ENCODE measurements at places on chromosomes 5 and 9.

- no peak for DNase-seq
These were observed 23.7 kb upstream of the SPZ1 start for GRCh38 chr5:80296121-80296520.

DNA sequence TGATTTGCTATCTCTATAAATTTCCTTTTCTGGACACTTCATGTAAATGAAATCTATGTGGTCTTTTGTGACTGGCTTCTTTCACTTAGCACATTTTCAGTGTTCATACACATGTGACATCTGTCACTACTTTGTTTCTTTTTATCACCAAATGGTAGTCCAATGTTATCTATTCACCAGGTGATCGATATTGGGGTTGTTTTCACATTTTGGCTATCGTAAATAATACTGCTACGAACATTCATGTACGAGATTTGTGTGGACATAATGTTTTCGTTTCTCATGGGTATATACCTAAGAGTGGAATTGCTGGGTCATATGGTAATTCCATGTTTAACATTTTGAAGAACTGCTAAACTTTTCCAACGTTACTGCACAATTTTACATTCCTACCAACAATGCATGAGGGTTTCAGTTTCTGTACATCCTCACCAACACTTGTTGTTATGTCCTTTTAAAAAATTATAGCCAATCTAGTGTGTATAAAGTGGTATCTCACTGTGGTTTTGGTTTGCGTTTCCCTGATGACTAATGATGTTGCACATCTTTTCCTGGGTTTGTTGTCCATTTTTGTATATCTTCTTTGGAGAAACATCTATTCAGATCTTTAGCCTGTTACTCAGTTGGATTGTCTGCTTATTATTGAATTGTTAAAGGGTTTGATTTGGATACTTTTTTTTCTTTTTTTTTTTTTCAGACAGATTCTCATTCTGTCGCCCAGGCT lies 263.0 kb downstream of the PDZD2 start:
- no peak for DNase-seq

DNA sequence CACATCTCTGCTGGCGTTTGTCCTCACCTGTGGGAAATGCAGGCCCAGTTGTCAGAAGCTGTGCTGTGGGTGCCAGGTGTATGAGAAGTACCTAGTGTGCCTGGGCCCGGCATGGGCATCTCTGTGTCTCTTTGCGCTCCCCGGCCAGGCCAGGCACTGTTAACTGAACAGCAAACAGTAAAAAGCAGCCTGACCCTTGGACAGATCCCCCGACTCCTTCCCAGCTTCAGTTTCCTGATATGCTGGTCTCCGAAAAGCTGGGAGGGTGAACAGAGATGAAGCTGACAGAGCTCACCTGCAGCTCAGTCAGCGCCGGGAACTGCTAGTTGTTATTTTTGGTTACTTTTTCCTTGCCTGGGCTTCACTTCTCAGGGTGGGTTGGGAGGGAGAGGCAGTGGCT lies 28.9 kb downstream of the RXRA start:
- DNase-seq: no peak

- no peak for DNase-seq
These were observed 149.7 kb upstream of the SV2C start for GRCh38 chr5:75933489-75933888.

GRCh38 chr5:174520420-174521396 lies 203.7 kb upstream of the MSX2 start:
- no peak for DNase-seq

- no peak for DNase-seq
These were observed 42.3 kb downstream of the PLGRKT start for GRCh38 chr9:5395428-5395827.

GRCh38 chr9:87711857-87712800 lies 13.8 kb upstream of the CTSL start:
- no peak for DNase-seq

DNA sequence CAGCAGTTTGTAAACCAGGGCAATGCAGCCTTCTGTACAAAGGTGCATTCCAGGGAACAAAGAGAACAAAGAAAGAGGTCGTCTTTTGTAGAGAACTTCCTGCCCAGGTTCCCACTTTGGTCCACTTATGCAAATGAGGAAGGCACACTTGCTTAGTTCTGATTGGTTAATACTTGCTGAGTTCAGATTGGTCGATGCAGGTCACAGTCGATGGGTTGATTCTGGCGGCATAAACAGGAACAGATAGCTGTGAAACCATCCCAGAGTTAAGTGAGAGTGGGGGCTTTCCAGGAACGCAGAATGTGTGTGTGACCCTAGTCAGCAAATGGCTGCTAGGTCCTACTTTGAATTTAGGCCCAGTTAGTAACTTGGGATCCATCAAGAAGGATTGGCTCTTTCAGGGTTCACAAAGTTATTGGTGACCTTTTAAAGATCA lies 1.8 kb upstream of the ADAMTS13 start:
- DNase-seq: no peak

DNA sequence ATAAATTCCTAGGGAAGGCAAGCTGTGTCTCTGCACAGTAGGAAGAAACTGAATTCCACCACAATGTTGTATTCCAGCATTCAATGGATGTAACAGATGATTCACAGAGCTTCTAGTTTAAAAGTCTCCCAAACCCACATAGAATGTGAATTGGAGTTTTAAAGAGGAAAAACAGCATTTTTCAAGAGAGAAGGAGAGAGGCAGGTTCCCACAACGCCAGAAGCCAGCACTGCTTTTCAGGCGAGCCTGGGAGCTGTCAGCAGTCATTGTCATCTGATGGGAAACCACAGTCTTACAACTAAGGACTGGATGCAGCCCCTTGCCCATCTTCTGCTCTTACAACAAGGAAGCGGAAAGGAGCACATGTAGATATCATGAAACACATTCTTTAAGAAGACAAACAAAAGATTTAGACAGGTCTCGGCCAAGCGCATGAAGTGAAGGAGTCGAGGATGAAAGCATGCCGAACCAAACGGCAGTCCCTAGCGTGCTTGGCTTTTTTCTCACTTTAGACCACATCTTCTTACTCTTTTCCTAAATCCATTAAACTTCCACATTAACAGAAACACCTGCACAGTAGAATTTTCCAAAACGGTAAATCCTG lies 638 bp downstream of the DIRAS2 start:
- no peak for DNase-seq

DNA sequence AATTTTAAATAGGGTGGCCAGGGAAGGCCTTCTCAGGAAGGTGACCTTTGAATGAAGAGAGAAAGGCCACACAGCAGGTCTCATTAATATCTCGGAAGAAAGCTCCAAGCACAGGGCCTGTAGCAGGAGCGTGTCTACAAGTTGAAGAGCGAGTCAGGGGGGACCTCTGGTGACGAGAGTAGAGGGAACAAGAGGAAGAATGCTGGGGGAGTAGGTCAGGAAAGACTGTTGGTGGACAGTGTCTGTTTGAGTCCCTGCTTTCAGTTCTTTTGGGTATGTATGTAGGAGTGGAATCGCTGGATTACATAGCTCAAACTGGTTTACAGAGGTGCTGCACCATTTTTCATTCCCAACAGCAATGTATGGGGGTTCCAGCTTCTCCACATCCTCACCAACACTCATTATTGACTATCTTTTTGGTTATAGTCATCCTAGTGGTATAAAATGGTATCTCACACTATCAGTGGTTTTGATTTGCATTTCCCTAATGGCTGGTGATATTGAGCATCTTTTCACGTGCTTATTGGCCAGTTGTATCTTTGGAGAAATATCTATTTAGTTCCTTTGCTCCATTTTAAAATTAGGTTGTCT lies 55.8 kb downstream of the NUP214 start:
- no peak for DNase-seq

DNA sequence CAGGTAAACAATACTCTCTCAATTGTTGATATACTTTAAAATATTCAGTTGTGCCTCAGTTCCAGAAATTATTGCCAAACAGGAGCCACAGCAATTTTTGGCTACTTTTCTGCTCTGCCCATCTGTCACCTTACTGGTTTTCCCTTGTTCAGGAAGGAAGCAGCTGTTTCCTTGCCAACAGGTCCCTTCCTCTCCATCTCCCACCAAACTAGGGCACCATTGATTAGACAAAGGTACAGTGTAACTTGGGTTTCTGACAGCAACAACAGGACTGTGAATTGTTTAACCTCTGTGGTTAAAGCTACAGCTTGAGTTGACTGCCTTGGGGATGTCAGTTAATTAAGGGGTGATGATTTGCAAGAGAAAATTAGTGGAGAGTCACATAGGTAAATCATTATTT lies 76.9 kb downstream of the PIP5K1B start:
- no peak for DNase-seq

- no peak for DNase-seq
These were observed 610.6 kb upstream of the GRAMD2B start for GRCh38 chr5:125812651-125813050.

DNA sequence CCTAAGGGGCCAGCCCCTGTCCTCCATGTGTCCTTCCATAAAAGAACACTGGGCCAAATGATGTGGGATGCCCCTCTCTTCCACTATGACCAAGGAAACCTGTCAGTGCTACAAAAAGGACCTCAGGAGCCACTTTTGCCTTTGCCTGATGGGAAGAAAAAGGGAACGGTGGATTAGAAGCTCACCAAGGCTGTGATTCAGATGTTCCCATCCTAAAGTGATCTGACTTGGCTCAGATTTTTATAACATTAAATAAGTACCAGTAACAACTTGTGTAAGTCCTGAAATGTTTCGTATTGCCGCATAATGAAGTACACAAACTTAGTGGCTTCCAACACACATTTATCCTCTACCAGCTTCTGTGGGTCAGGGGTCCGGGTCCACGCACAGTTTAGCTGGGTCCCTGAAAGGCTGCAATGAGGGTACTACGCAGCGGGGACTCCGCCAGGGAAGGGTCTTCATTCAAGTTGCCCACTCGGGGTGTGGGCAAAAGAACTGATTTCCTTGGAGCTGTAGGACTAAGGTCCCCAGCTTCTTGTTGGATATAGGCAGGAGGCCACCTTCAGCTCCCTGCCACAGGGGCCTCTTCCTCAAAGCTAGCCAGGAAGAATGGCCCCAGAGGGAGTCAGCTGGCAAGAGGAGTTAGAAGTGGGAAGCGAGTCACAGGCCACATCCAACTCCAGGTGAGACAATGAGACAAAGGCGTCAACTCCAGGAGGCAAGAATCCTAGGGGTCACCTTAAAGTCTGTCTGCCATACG lies 60.4 kb downstream of the RAPGEF1 start:
- DNase-seq: no peak

- no peak for DNase-seq
These were observed 318.1 kb downstream of the PIK3R1 start for GRCh38 chr5:68533571-68534084.

DNA sequence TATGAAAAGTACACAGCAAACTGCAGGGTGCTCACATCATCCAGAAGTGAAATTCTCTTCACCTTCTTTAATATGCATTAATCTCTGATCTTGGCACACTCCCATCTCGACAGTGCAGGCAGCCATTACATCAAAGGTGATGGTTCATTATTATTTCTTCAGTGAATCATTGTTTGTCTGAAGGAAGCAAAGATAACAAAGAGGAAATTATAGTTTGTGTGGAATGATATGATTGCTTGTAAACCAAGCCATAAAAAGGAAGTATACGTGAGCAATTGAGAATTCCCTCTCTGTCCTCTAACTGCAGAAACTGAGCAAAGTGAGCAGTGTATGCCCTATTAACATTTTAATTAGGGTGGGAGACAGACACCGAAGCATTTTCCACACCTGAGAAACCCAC lies 171.6 kb upstream of the PPP1R2B start:
- DNase-seq: no peak

DNA sequence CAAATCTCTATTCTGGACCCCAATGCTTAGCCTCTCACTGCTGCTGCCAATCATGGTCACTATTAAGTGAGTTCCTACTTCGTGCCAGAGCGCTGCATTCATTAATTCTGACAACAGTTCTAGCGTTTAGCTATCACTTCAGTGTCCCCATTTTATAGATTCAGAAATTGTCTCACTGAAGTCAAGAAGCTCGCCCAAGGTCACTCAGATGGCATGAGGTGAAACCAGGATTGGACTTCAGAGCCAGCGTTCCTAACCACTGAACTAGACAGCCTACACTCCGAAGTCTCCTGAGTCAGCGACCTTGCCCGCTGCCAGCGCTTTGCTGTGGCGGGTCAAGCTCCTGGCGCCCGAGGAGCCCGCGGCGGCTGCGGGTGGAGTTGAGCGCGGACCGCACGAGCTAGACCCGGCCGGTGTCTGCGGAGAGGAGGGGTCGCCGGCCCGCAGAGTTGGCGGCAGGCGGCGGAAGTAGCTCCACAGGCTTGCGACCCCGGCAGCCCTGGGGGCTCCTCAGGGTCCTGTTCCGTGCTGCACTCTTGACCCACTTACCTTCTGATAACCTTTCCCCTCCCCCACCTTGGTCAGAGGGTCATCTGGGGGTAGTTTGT lies 2.1 kb upstream of the GABRB2 start:
- no peak for DNase-seq

GRCh38 chr9:116859763-116860162 lies 172.7 kb downstream of the TRIM32 start:
- no peak for DNase-seq

DNA sequence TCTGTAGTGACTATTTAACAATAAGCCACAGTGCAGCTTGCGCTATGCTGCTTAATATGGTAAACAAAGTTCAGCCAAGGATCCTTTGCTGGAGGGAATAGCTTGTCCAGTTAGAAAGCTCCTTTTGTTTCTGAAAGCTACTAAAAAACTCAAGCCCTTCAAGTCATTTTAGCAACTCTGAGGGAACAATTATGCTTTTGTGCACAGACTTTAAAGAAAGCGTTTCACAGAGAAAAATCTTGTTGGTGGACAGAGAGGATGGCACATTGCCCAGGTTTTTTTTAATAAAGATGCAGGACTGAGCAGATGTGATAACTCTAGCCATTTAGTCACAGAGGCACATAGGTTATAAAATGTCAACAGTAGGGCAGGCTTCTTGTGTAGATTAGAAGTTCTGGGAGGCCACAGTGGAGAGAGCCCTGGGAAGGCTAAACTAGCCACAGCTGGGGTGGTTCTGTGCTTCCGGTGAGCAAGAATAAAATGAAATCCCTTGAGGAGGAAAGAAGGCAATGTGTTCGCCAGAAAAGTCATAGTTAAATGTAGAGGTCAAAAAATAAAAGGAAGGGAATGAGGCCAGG lies 63.4 kb downstream of the ALDH7A1 start:
- DNase-seq: no peak

DNA sequence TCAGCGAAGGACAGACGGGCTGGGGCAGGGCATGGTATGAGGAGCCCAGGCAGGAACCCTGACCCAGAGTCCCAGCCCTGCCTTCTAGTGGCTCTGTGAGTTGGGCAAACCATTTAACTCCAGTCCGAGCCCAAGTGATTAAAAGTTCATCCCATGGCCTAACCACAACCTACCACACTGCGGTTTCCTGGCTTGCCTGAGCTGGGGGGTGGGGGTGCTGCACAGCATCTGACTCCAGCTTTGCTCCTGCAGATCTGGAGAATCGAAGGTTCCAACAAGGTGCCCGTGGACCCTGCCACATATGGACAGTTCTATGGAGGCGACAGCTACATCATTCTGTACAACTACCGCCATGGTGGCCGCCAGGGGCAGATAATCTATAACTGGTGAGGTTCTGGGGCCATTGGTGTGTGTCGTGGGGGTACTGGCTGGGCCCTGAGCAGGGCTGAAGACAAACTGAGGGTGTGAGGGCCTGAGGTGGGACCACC lies 49.0 kb downstream of the STOM start:
- peak; percentile 6 for DNase-seq

DNA sequence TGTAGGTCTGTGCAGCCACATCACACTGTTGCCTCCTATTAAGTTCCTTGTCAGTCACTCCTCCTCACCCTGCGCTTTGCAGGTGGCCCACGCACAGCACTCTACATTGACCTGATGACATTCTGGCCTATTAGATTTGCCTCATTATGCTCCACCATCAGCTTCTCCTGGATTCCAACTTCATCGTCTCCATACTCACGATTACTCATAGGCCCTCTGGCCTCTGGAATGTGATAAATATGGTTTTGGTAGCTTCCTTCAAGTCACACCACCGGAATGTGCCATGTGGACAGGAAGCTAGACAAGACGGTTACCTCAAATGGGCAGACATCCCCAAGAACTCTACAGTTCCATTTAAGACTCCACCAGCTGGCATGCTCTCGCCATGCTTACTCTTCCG lies 158.0 kb upstream of the LHFPL2 start:
- no peak for DNase-seq
